Aorta (tissue), 5 donors: ENCODE measurements at places on chromosomes 13 and 19. TPM values are rescaled to one million over a fixed set of nuclear protein-coding genes. Genes with fewer than 3 reads are reported as not detected.

The RFXANK gene
- polyA plus RNA-seq = 199 TPM

The CIC gene
- 44.6 TPM for polyA plus RNA-seq

The ERICH4 gene
- 13.4 TPM for polyA plus RNA-seq

The RDH13 gene
- polyA plus RNA-seq = 3.4 TPM

The ETV2 gene
- polyA plus RNA-seq = 0.46 TPM

The SWSAP1 gene
- 5.7 TPM for polyA plus RNA-seq

The ALOX5AP gene
- 35.4 TPM for polyA plus RNA-seq

The ACP5 gene
- 5.2 TPM for polyA plus RNA-seq

The FXYD1 gene
- 150 TPM for polyA plus RNA-seq

The SYT3 gene
- not detected for polyA plus RNA-seq

The DIRAS1 gene
- polyA plus RNA-seq = 0.13 TPM

The C19orf85 gene
- polyA plus RNA-seq = not detected

The LGALS14 gene
- polyA plus RNA-seq = not detected

The AXL gene
- polyA plus RNA-seq = 14.8 TPM

The IRGC gene
- polyA plus RNA-seq = not detected

The KCNK6 gene
- polyA plus RNA-seq = 25.2 TPM

The ZNF844 gene
- 3.9 TPM for polyA plus RNA-seq

The HSD17B14 gene
- 14.3 TPM for polyA plus RNA-seq

The TRPC4 gene
- polyA plus RNA-seq = 11.3 TPM

The PLIN5 gene
- polyA plus RNA-seq = 2.4 TPM

The C3 gene
- 17.8 TPM for polyA plus RNA-seq

The ZNF665 gene
- polyA plus RNA-seq = 5.4 TPM

The KCTD15 gene
- 63.3 TPM for polyA plus RNA-seq
